ENCODE measurements at places on chromosomes 7 and 10.
A peak's percentile ranks its signal among the peaks of the same experiment; 100 is the strongest.

DNA sequence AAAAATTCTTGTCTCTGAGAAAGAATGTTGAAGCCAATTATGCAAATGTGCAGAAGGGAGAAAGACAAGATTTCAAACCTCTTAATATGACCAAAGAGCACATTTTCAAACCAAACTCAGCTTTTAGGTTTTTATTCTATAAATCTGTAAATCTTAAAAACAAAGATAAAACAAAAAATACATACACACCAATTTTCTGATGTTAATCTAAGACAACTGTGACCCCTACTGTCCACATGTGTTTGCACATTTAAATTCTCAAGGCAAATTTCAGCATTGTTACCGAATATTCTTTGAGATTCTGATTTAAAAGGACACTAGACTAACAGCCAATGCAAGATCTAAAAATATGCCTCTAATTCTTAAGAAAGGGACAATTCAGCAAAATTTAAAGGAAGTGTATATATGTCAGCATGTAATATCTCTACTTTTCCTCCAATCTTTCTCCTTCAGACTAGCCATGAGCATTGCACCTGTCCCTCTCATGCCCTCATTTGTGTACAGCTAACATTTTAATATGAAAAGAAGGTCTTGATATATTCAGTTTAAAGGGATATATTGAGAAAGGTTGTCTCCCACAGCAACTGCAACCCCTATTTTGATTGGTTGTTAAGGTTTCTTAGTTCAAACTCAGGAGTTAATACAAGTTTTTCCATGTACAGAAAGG lies 417.9 kb downstream of the IPMK start:
- no peak for DNase-seq

GRCh38 chr10:104910712-104911111 lies 269.6 kb downstream of the SORCS3 start:
- no peak for DNase-seq

DNA sequence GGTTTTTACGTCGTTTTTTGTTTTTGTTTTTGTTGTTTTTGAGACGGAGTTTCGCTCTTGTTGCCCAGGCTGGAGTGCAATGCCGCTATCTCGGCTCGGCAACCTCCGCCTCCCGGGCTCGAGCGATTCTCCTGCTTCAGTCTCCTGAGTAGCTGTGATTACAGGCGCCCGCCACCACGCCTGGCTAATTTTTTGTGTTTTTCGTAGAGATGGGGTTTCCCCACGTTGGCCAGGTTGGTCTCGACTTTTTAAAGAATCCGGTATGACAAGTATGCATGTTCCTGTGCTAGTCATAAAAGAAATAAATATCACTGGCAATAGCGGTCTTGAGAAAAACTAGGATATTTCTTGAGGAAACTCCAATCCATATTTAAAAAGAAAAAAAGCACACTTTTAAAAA lies 2.7 kb upstream of the ARL4A start:
- DNase-seq = no peak

DNA sequence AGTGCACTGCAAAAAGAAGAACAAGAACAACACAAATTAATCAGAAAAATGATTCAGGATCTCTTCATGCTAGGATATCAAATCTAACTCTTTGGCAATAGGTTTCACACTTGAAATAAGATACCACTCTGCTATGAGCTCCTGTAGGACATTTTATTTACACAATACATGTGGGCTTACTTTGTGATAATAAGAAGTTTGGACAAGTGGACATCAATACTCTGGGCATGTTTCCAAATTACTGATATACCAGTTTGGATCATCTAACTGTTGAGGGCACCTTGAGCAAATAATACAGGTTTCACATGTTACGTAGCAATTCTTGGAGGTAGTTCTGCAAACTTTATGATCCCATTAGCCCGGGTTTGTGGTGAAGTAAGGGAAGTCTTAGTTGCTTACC lies 59.8 kb downstream of the CPVL start:
- DNase-seq = peak; percentile 71

DNA sequence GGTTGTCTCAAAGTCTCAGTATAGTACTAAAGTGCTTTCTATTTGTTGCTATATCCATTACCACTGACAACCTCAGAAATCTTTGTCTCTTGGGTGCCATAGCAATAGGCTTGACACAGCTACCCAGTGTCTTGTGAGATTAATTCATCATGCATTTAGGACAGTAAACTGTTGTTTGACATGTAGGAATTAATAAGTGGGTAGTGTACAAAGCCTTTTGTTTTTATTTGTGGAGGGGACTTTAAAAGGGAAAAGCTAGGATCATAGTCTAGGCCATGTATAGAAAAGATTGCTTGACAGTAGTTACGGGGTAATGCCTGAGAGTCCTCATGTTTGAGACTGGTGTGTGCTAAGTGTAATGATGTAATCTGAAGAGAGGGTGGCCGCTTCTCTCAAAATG lies 102.6 kb upstream of the AGR3 start:
- DNase-seq = no peak

DNA sequence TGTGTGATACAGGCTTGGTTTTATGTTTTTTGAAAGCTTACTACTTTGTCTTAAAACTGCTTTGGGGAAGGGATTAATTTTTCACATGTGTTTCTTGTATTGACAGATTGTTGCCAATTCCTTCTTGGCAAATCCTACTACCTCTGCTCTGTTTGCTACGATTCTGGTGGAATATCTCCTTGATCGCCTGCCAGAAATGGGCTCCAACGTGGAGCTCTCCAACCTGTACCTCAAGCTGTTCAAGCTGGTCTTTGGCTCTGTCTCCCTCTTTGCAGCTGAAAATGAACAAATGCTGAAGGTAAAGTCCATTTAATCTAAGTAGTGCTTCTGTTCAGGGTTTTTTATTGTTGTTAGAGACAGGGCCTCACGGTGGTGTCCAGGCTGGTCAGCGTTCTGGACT lies 33.6 kb downstream of the TRRAP start:
- DNase-seq = no peak

GRCh38 chr10:128257428-128257827 lies 131.2 kb upstream of the MKI67 start:
- DNase-seq = no peak

GRCh38 chr10:119807960-119808697 lies 64.5 kb downstream of the MCMBP start:
- DNase-seq = no peak

DNA sequence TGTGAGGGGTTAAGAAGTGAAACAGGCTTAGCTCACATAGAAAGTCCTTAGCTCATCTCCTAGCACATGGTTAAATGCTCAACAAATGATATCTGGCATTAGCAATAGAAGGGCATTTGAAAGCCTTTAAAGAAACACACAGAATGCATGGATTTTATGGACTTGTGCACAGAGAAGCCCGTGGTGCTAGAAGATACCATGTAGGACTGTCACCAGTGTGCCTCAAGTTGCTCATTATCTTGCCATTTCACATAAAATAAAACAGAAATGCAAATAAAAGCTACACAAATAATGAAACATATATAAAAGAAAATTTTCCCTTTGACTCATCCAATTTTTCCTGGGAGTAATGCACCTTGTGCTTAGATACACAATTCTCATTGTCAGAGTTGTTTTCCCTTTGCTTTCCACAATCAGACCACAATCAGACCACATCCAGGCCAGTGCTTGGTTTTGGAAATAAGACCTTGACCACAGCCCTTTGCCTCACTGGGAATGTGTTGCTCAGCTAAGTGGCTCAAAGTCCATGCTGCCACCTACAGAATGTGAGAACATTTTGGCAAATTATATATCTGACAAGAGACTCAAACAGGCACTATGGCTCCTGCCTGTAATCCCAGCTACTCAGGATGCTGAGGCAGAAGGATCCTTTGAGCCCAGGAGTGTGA lies 9.5 kb upstream of the WDR11 start:
- no peak for DNase-seq

GRCh38 chr10:131683281-131683861 lies 217.4 kb upstream of the PPP2R2D start:
- DNase-seq = no peak

DNA sequence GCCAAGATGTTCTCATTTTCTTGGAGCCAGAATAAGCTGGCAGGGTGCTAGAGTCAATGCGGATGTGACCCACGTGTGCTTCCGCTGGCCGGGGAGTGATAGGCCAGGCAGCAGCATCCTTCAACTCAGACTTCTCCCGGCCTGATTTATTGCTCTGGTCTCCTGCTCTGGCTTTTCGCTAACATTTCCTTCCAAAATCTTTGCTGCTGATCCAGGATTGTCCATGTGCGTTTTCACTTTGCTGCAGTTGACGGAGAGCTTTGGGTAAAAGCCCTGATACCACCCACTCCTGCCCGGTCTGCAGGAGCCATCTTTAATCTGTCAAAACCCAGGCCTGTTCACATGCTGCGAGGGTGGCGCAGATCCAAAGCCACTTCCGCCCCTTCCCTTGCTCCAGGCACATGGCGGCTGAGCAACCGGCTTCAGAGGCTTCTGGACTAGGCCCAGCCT lies 106.8 kb downstream of the CYP26A1 start:
- DNase-seq = no peak

GRCh38 chr7:31633894-31634494 lies 53.0 kb upstream of the PPP1R17 start:
- DNase-seq = peak; percentile 9

DNA sequence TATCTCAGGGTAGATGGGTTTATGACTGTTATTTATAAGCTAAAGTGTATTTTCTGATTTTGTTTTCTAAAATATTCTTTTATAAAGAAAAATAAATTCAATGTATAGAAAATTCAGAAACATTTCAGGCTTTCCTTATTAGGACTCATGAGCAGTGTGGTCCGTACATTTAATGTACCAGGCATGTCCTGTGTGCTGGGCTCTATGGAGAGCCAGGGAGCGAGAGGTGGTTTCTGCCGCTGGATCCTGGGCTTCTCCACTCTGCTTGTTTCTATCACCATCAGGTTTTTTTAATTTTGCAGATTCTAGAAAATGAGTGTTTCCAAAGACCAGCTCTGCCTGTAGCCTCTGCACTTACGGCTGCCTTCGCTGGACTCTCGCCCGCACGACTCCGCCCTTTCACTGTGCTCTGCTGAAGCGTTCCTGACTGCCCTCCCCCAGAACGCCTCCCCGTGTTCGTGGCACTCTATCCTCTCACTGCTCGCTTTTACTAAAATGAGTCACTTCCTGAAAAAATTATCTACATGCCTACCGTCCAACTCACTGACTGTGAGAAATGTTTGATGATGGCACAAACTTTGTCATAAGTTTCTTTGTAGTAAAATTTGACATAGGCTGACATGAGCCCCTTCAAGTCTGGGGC lies 188.5 kb downstream of the ZMYND11 start:
- no peak for DNase-seq

- no peak for DNase-seq
Observed at GRCh38 chr7:147415991-147416390, 1174.6 kb upstream of the C7orf33 start.

GRCh38 chr10:101097881-101098280 lies 33.2 kb upstream of the TLX1 start:
- no peak for DNase-seq

DNA sequence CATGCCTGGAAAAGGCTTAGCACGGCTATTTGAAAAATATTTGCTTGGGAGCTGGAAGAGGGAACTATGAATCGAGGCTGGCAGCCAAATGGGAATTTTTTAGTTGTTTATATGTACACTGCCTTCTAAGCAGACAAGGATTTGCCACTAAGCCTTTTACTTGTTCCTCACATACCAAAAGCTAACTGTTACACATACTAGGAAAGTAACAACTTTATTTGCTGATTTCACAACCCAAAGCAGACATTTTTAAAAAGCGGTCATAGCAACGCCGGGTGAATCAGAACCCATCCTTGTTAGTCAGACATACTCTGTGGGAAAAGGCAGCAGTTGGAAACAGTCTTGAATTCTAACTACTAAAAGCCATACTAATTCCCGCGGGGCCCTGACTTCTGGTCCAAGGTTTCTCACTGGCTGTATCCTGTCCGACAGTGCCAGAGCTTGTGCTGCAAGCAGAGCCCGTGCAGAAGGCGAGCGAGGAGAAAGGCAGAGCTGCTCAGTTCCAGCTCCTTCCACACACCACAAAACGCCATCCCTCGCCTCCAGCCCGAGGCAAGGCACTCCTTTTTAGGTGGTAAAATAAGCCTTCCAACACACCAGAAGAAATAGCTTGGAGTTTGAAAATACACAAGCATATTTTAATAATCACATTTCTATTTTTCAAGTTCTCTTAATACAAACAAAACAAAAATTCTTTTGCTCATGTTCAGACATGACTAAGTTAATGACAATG lies 89.2 kb downstream of the RNF216 start:
- DNase-seq = no peak

GRCh38 chr10:90245623-90246022 lies 544.2 kb downstream of the KIF20B start:
- DNase-seq = no peak

DNA sequence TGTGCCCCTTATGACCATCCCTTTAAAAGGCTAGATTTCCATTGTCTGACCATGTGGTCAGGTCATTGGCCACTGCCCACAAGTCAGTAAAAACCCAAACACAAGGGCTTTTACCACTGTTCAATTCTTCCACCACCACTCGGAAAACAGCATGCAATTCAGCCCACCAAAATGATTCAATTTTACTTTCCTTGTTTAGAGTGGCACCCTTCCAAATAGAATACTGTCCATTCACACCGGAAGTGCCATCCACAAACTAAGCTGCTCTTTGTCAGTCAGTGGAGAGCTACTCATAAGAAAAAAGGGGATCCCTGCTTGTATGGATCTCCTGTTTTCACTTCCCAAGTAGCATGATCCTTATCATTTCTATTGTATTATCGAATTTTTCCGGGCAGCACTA lies 350.7 kb upstream of the MBL2 start:
- no peak for DNase-seq

DNA sequence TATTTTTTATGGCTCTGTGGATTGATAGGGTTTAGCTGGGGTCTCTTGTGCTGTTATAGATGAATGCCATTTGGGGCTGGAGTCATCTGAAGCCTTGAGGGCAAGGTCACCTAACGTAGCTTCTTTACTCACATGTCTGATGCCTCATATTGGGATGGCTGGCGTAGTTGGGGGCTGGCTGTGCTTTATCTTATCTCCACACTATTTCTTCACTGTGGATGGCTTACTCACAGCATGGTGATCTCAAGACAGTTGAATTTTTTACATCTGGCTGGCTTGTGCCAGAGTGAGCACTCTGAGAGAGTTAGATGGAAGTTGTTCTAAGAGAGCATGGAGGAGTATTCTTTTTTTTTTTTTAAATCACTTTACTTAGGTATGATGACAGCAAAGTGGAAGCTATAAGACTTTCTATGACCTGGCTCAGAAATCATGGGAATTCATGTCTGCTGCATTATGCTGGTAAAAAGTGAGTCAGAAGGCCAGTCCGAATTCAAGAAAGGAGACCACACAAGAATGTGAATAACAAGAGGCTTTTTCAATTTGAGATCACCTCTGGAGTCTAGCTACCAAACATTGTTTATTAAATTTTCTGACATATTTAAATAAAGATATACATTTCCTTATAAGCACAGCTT lies 252.4 kb upstream of the TPK1 start:
- DNase-seq = no peak

GRCh38 chr7:157930441-157930840 lies 593.6 kb downstream of the DNAJB6 start:
- peak; percentile 58 for DNase-seq

GRCh38 chr10:103669944-103670343 lies 176.4 kb downstream of the NEURL1 start:
- DNase-seq = no peak

- no peak for DNase-seq
Observed at GRCh38 chr10:6300106-6300783, 97.5 kb downstream of the PFKFB3 start.
